Stimulated activated CD4-positive, alpha-beta T cell treated with anti-CD3 and anti-CD28 coated beads, Interleukin-15, amount 100 ng/mL, for 24 hours (primary cell): ENCODE measurements at places on chromosomes 13 and 19.

GRCh38 chr13:51937320-51938290 lies 73.6 kb downstream of the ATP7B start:
- no peak for DNase-seq

GRCh38 chr19:55935206-55935605 lies 3.1 kb upstream of the NLRP13 start:
- no peak for DNase-seq

DNA sequence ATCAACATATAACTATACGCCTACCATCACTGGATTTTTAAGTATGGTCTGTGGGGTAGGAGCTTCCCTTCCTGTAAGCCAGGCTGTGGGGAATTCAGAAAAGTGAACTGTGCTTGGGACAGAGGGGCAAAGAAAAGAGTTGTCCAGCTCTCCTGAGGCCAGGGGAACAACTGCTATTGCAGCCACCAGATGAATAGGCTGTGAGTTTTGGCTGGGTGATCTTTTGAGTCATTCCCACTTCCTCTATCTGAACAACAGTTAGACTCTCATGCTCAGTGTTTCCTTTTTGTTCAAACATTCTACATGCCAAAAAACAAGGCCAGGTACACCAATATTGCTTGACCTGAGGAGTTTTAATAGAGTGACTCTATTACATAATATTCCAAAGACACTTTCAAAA lies 426.2 kb upstream of the DACH1 start:
- no peak for DNase-seq

DNA sequence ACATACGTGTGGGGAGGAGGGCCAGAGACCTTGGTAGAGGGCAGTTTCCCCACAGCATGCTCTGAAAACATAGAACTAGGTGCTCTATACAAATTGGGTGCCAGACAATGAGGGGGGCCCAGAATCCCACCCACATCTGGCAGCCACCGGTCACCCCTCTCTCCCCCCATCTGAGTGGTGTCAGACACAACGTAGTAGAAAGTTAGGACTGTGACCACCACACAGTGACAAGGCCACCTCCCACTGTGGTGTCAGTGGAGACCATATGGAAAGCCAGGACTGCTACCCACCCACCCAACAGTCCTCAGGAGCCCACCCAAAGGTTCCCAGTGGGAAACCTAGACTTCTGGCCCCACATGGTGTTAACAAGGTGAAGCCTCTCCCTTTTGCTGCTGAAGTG lies 2.1 kb upstream of the ATP4B start:
- DNase-seq: no peak

GRCh38 chr19:40549007-40549708 lies 27.5 kb upstream of the SHKBP1 start:
- DNase-seq: peak; percentile 87

DNA sequence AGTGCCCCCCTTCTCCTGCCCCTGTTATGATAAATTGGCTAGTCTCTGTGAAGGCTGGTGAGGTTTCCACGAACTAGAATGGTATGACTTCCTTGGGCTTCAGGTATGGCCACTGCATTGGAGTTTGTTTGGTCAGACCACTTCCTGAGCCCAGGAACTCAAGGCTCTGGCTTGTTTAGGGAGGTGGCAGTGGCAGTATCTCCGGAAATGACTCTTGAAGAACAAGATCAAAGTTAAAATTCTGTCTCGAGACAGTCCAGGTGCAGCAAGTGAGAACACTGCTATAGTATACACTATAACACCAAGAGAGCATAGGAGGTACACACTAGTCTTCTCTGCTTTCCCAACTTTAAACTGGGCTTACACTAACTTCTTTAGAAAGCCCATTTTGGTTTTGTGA lies 309.1 kb downstream of the KLF12 start:
- DNase-seq: no peak

DNA sequence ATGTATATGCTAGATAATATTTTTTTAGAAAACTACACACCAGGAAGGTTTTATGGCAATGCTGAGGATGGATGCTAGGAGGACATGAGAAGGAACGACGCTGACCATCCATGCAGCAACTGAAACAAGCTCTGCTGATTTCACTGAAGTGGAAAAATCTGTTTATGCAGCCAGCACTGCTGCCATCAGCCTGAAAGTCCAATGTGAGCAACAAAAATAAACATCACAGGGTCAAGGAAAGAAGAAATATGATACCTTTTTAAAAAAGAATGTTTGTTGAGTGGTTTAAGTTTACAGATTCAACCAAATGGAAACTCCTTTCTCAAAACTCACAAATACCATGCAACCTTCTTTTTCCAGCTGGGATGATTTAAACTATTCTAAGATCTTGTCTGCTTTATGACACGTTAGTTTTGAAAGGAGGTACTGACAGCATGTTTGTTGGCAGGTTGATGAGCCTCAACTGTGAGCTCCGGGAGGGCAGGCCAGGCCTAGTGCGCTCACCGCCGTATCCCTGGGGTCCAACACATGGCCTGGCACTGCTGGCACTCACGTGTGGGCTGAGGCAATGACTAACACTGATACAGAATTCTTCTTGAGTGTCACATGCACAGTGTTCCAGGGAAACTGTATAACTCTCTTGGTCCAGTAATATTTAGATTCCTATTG lies 46.8 kb downstream of the LATS2 start:
- no peak for DNase-seq

GRCh38 chr13:112358156-112358555 lies 18.0 kb upstream of the SPACA7 start:
- DNase-seq: no peak

- DNase-seq: no peak
These were observed 4.8 kb downstream of the KCNC3 start for GRCh38 chr19:50324331-50324730.

DNA sequence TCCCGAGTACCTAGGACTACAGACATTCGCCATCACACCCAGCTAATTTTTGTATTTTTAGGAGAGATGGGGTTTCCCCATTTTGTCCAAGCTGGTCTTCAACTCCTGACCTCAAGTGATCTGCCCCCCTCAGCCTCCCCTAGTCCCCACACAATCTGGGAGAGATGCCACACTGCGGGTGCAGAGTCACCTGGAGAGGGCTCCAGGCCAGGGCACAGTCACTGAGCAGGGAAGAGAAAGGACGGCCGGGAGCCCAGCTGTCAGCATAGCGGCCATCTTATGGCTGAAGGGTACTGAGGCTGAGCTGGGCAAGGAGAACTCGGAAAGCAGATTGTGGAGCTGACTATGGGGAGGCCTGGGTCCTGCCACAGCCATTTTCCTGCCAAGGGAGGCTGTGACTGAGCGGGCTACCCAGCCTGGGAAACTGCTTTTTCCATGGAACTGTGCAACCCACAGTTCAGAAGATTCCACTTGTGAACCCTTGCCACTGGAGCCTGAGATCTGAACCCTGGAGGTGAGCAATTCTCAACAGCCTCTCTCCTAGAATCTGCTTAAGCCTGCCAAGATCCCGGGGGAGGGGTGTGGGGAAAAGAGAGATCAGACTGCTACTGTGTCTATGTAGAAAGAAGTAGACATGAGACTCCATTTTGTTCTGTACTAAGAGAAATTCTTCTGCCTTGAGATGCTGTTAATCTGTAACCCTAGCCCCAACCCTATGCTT lies 109.2 kb downstream of the ZNF486 start:
- no peak for DNase-seq

- no peak for DNase-seq
These were observed 5.8 kb upstream of the TLE5 start for GRCh38 chr19:3068071-3068470.

DNA sequence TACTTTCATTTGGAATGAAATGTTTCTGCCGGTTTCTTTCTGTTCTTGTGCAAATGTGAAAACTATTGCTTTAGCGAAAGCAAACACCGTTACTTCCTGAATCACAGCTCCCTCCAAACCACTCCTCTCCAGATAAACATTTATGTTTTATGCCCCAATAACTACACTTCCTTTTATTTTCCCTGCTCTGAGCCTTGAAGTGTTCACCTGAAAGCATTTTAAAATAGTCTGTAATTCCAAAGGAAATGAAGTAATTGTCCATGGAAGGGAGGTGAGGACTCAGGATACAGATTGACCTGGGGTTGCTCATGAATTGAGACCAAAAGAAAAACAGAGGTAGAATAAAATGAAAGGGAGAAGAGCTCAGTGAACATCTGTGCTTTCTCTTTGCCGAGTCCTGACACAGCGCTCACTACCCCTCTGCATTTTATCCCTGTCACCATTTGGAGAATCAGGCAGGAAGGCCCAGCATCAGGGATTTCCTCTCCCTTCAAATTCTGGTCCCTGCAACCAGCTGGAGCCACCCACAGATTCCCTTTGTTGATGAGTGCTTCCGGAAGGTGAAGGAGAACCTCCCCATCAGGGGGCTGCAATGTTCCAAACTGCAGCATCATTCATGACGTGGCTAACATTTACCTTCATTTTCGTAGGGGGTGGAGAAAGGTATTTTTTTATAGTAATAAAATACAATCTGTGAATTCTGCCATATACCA lies 171.9 kb downstream of the ITGBL1 start:
- DNase-seq: no peak

GRCh38 chr19:45876161-45876410 lies 9.9 kb downstream of the IRF2BP1 start:
- no peak for DNase-seq

GRCh38 chr19:31257025-31257424 lies 92.2 kb downstream of the TSHZ3 start:
- DNase-seq: no peak

- DNase-seq: no peak
These were observed 2.8 kb downstream of the PPP1R37 start for GRCh38 chr19:45095496-45096413.

DNA sequence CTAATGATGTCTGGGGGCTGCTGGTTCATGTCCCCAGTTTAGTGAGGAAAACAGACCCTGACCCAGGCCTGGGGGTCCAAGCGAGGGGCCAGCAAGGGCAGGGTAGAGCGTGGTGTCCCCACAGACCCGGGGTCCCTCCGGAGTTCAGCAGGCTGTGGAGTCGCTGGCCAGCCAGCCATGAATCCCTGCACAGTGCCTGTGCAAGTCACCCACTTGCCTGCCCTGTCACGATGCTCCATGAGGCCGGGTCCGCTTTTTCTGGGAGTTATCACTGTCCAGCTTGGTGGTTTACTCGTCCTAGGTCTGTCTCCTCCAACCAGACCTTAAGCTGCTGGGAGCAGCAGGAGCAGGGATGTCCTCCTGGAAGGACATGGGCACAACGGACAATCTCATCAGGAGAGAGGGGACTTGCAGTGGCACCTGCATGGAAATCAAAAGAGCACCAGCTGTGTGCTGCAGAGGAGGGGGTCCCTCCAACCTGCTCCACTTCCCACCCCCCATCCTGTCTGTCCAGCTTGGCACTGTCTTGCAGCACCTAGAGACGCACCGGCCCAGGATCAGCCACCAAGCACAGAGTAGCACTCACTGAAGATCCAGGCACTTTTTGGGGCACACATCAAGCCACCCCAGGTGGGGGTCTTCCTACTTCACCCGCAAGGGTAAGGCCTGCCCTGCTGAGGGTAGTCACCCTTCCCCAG lies 121.8 kb downstream of the URI1 start:
- no peak for DNase-seq

DNA sequence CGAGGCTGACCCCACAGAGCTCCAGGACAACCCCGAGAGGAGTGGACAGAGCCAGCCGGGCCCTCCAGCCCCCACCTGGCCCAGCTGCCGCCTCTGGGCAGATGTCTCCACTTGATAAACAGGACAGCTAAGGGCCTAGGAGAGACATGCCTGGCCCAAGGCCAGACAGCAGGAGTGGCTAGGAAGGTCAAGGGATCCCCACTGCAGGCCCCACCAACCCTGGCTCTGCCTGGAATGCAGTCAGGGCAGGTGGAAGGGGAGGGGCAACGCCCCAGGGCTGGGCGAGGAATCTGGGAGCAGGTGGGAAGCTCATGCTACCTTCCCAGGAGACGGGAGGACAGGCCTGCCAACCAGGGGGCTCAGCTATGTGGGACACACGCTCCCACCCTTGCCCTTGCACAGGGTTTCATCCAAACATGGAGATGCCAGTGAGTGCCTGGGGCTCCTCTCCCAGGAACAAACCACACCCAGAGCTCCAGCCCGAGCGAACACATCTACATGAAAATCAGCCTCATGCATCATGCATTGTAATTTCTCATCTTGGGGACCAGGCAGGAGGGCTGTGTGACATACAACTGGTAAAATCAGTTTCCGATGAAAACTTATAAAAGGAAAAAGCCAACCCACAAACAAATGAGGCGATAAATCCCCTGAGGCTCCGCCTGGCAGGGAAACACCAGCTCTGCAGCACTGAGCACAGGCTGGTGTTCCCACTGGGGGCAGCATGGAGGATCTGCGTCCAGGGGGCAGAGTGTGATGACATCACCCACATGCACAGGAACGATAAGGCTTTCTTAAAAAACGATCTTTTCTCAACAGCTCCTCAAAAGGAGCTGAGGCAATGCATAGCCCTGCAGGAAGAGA lies 25.0 kb downstream of the SH3GL1 start:
- DNase-seq: no peak

GRCh38 chr13:35014606-35015213 lies 72.6 kb downstream of the NBEA start:
- DNase-seq: no peak

GRCh38 chr13:111248822-111249221 lies 71.6 kb upstream of the TEX29 start:
- no peak for DNase-seq

DNA sequence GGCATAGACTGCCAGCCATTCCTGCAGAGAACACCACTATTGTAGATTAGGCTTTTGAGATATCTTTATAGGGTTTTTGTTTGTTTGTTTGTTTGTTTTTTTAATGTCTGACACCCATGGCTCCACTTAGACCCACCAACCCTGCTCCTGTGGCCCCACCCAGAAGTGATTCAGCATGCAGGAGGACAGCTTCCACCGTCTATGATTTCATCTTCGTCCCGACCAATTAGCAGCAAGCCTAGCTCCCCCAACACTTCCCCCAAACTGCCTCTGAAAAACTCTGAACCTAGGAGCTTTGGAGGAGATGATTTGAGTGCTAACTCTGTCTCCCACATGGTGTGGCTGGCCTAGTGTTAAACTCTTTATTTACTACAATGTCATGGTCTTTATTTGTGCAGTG lies 108.3 kb upstream of the RXFP2 start:
- DNase-seq: no peak

DNA sequence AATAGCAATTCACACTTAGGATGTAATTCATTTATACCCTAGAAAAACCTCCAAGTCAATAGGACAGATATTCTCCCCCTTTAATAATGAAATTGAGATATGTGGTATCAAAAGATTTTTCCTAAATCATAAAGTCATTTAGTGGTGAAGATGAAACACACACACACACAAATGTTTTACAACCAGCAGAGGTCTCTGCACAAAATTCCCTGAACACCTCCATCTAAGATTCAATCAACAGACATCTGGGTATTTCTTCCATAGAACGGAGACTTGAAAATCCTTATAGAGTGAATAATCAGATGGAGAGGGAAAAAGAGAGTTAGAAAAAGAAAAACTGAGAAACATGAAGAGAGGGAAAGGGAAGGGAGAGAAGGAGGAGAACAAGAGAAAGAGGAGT lies 52.8 kb downstream of the MYCBP2 start:
- DNase-seq: no peak

GRCh38 chr19:42114412-42114811 lies 17.8 kb downstream of the POU2F2 start:
- DNase-seq: no peak

- DNase-seq: peak; percentile 81
These were observed 966 bp downstream of the JUNB start for GRCh38 chr19:12792051-12792852.
